ENCODE measurements at places on chromosomes 2 and 18.

DNA sequence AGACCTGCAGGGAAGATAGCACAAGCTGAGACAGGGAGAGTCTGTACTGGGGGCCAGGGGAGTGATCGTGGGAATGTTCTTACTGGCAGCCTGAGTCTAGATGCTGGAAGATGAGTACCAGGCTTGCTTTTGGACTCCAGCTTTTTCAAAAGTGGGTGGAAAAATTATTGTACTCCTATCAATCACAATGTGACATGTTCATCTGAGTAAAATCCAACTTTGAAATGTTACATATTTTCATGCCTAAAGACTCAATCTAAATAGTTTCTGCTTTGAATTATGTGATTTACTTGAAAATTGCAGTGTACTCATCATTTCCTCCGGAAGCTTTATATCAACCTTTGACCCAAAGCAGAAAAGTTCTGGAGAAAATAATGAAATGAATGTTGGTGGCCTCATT lies 49.7 kb upstream of the ST3GAL5 start:
- DNase-seq: no peak

DNA sequence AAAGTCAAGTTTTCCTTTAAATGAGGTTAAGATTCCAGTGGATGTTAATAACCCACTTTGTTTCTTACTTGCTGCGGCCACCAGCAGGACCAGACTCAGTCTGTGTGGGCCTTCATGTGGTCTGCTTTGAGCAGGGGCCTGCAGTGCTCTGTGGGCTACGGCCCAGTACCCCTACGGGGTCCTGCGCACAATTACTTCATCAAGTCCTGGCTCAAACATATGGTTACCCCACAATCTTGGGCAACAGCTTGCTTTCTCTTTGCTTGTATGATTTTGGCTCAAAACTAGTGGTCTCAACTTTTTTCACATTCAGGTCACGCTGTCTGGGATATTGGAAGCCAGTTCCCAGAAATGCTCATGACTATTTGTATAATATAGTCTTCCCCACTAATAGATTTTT lies 64.2 kb downstream of the PTPN2 start:
- no peak for DNase-seq

- no peak for DNase-seq
Observed at GRCh38 chr2:215848146-215848545, 165.2 kb downstream of the MREG start.

DNA sequence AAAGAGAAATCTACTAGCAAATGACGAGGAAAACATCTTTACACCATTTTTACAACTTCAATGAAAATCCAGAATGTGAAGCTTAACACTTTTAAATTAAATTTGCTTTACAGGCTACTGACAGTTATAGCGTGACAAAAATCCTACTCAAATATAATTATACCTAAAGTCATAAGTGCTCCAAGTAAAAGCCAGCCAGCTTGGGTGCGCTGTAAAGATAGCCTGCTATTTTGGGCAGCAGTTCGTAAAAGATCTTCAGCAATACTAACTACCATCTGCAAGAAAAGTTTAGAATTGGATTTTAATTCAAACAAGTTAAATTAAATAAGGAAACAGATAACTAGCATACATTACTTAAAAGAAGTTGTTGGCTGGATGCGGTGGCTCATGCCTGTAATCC lies 22.4 kb downstream of the HEATR5B start:
- DNase-seq: no peak

DNA sequence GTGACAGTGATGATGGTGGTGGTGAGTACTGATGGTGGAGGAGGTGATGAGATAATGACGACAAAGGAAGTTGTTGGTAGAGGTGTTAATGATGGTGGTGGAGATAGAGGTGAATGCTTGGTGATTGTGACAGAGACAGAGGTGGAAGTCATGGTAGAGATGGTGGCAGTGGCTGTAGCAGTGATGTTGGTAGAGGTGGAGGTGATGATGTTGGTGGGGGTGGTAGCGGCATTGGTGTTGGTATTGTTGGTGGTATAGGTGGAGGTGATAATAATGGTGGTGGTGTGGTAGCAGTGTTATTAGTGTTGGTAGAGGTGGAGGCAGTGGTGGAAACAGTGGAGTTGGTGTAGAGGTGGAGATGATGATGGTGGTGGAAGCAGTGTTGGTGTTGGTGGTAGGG lies 36.4 kb downstream of the LYPD1 start:
- no peak for DNase-seq

DNA sequence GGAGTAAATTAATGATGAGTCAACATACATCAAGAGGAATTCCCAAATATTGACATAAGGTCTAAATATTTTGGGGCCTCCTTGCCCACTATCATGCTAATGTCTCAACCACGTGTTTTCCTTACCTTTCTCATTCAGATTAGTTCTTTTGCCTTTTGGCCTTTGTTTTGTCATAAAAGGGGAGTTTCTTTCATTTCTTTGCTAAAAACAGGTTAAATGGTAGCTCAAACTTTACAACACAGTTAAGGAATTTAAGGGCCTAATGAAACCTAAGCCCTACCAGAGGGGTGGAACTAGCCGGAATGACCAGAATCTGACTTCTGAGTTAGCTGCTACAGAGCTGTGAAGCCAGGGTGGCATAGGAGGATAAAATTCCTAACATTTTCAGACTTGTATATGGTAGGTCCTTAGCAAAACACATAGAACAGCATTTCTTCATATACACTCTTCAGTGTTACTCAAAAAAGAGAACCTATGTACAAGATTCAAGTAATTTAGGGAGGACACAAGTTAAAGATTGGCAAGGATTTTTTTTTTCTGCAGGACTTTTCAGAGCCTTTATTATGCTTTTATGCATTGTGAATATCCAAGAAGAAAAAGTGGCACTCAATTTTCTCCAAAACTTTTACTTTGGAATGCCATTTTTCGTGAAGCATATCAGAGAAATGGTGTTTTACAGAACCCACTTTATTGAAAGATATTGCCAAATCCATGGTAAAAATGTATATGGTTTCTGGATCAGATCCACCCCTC lies 633.1 kb downstream of the ARHGAP15 start:
- DNase-seq: no peak

DNA sequence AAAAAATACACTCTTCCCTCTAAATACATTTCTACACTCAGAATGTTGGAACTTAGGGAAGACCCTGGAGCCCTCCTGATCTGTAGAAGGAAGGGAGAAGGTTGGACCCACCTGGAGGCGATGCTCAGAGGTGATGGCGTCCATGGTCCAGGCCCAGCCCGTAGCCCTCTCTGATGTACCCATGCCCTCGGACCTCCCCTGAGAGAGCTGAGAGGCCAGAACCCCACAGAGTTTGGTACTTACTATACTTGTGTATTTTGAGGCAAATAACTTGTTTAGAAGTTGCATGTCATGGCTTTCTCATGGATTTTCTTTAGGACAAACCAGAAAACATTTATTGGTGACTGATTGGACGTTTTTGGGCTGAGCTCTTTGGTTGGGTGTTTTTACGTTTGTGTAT lies 10.5 kb downstream of the CTDP1 start:
- DNase-seq: no peak

DNA sequence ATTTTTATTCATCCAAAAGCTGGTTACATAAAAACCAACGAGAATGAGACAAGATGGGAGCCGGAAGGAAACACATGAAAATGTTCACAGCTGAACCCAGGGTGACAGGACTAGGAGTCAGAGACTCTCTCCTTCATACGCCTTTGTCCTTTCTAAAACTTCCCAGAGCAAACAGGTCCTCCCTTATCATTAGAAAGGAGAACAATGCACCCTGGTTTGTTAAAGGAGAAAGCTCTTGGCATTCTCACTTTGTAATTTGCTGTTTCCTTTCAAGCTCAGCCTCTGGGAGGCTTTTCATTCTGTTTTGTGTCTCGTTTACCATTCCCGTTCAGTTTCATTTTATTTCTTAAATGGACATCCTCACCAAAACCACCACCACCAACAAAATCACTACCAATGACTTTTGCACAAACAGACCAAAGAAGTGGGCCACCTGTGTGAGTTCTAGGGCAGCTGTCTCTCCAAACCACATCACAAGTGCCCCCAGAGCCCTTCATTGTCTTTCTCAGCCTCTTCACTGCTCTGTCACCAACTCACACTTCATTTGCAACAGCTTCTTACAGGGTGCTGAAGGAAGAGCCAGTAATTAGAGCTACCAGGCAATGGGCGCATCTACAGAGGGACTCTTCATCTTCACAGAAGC lies 105.3 kb downstream of the HDAC4 start:
- DNase-seq: no peak

DNA sequence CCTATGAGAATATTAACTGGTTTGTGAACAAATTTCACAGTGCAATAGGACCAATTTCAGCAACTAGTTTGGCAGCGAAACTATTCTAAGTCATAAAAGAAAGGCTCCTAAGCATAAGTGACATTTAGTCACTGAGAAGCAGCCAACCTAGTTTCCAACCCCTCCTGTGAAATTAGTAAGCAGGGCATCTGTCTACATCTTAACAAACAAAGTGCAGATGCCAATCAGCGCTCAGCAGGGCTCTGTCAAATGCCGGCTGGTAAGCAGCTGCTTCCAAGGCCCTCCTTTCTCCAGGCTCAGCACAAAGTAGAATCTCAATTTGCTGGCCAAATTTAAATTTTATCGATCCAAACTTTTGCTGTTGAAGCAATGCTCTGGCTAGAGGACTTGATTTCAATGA lies 124.7 kb downstream of the ICOS start:
- DNase-seq: no peak

- no peak for DNase-seq
Observed at GRCh38 chr2:42922790-42923579, 130.6 kb upstream of the HAAO start.

GRCh38 chr2:26400723-26401122 lies 997 bp upstream of the DRC1 start:
- peak; percentile 12 for DNase-seq

DNA sequence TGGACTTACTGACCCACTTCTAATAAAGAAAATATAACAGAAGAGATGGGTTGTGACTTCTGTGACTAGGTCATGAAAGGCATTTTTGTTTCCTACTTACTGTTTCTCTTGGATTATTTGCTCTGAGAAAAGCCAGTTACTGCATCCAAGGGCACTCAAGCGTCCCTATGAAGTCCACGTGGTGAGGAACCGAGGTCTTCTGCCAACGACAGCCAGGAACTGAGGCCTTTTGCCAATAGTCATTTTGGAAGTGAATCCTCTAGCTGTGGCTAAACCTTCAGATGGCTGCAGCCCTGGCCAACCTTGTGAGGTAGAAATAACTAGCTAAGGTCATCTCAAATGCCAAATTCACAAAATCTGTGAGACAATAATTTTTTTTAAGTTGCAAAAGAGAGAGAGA lies 449.8 kb upstream of the RGPD4 start:
- no peak for DNase-seq

DNA sequence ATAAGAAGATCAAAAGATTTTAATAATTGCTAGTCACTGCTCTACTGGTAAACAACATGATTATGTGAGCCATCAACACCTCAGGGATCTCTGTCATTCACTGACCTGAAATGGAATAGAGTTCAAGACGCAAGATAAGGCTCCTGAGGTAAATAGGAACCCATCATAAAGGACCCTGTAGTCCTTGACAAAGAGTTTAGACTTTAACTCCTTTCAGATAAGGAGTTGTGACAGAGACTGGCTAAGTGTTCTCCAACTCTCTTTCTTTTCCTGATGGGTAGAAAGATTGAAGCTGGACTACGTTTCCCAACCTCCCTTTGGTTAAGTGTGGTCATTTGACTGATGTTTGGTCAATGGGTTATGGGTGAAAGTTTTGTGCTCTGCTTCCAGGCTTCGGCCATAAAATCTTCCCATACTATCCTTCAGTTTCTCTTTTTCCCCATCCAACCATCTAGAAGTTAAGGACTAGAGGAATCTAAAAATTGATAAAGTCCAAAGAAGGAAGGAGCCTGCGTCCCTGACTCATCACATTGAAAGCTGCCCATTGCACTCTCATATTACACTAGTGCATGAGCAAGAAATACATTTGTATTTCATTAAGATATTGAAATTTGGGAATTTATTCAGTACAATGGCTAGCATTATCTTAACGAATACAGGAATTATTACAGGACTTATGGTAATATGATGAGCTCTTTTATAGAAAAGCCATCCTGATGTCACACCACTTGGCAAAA lies 293.7 kb upstream of the ACVR2A start:
- no peak for DNase-seq

DNA sequence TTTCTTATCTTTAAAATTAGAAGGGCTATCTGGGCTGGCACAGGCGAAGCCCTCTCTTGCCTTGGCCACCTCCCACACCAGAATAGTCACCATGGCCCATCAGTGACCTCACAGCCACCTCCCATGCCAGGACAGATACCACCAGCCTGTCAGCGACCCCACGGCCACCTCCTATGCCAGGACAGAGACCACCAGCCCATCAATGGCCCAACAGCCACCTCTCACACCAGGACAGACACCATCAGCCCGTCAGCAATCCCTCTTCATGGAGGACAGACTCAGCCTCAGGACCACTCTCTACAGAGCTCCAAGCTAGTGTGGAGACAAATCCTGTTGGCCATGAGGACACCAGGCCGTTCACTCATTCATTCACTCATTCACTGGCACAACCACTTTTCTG lies 74.6 kb downstream of the ASB1 start:
- DNase-seq: no peak

DNA sequence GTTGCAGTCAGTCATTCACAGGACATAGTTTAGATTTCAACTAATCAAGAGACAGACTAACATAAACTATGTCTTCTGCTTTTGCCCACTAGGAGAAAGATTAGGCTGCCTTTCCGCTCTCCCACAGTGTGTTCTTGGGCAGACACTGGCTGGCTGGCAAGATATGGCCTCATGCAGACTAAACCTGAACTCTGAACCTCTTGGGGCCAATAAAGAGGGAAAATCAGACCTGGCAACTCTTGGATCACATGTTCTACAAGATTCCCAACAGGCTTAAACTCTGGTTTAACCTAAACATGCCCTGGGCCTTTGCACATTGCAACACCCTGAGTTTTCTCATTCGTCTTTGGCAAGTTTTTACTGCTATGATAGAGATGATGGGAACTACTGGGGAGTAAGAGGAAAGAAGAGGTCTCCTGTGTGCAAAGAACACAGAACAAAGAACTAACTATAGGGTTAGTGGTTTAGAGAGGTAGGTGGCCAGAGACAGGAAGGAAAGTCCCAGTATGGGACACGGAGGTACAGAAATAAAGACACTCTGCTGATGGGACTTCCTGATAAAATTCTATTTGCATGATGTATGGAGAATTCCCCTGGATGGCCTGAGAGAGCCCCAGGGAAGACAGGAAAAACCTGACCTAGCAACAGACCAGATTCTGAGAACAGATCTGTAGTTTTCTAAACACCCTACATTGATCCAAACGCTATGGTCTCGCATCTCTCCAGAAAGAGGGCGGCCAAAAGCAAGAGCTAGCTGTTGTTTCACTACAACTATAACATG lies 2.0 kb upstream of the ATRAID start:
- no peak for DNase-seq

DNA sequence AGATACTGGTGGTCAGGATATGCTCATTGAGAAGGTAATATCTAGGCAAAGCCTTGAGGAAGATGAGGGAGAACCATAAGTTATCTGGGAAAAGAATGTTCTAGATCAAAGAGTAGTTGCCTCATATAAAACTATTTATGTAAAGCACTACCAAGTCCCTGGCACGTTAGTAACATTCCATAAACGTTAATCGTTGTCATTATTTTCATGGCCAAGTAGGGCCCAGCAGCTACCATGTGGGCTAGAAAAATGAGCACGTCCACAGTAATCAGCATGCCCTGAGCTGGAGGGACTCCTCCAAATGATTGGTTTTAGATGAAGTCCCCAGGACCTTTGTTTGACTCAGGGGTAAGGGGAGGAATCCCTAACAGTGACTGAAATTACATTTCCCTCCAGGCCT lies 32.7 kb upstream of the AFTPH start:
- DNase-seq: no peak

GRCh38 chr2:231489990-231490389 lies 25.7 kb upstream of the NCL start:
- DNase-seq: no peak

Data from NCI-H460 (cell line).